ENCODE measurements at places on chromosomes 16 and 17.

- DNase-seq: no peak
Observed at GRCh38 chr17:65811043-65811442, 249.6 kb upstream of the AXIN2 start.

- no peak for DNase-seq
Observed at GRCh38 chr16:31473264-31473984, 1.5 kb downstream of the TGFB1I1 start.

GRCh38 chr16:64736857-64737256, 385.0 kb downstream of the CDH11 start:
- no peak for DNase-seq

DNA sequence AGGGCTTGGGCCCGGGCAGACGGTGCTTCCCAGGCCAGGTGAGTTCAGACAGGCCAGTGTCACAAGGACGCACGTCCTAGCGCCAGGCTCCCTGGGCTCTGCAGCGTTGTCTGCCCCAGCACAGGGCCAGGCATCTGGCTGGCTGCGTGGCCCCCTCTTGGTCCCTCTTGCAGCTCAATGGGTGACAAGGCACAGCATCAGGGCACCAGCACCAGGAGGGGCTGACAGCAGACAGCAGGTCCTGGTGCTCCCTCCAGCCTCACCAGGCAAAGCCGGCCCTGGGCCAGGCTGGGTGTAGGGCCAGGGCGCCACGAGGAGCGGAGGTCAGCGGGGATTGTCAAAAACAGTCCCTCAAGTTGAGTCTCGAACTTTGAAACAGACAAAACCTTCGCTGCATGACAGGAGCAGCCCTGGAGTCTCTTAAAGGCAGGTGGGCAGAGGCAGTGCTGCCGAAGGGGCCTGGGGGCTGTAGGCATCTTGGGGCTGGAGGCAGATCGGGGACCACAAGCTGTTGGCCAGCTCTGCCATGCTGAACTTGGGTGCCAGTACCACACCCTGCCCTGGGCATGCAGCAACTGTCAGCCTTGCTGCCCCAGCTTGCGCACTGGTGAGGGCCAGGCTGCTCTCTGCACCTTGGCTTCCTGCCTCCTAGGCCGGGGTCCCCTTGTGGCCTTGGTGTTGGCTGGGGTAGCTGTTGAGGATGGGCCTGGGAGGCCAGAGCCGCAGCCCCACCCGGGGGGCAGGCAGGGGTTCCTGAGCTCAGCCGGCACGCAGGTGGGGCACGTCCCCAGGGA, 48.8 kb downstream of the PRMT7 start:
- no peak for DNase-seq

DNA sequence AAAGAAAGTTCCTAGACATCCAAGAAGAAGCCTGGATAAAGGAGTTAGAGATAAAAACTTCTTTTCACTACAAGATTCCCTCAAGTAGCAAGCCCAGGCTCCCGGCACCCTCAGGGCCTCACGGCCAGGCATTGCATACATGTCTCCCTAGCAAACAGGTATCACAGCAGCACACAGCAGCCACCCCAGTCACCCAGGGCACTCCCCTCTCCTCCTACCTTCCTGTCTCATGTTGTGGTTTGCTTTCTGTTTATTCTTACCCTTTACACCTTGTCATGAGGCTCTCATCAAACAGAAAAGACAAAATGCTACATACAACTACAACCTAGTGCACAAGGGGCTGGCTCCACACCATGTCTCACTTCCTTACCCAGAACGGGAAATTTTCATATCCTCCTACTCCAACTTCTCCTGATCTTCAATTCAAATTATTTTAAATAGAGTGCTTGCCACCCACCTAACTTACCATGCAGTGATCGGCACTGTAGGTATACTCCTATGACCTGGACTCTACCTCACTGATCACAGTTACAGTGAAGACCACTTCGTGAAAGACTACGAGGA, 42.7 kb downstream of the XPO6 start:
- DNase-seq: no peak
